ENCODE measurements at places on chromosomes 3 and 15.

- DNase-seq, result no peak
These were observed 41.3 kb upstream of the PIK3CB start for GRCh38 chr3:138875754-138876664.

DNA sequence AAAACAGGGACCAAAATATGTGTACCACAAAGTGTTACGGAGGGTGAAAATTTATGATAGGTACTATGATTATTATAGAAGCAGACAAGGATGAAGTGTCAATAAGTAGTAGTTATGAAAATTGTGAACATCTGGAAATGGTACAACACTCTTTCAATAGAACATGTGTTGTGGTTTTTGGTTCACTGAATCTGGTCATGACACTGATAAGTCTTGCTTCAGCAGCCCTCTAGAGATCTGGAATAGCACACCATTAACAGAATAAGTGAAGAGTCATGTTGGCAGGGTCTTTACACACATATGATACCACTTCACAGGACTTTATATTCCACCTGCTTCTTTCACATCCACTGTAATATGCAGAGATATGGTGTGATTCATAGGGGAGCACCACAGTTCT is 985.2 kb upstream of the SEMA6D start:
- DNase-seq, result no peak

DNA sequence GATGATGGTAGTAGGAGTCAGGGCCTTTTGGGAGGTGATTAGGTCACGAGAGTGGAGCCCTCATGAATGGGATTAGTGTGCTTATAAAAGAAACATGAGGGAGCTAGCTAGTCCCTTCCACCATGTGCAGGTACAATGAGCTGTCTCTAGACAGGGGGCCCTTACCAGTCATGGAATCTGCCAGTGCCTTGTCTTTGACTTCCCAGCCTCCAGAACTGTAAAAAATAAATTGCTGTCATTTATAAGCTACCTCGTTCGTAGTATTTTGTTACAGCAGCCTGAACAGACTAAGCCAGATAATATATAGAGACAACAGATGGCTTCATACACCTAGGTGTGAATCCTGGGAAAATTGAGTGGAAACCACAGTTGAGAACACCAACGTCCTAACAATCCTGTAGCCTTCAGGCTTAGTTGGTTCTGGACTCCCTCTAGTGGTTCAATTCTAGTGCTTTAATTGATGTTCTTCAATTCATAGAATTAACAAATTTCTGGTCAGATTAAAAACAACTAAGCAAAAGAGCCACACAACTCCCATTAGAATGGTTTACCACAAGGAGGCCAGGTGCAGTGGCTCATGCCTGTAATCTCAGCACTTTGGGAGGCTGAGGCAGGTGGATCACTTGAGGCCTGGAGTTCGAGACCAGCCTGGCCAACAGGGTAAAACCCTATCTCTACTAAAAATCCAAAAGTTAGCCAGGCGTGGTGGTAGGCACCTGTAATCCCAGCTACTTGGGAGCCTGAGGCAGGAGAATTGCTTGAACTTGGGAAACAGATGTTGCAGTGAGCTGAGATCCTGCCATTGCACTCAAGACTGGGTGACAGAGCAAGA is 21.3 kb upstream of the GATM start:
- peak; percentile 57 for DNase-seq

GRCh38 chr3:174336784-174337183 is 522.4 kb upstream of the NAALADL2 start:
- DNase-seq, result no peak

GRCh38 chr3:171429635-171430034 is 30.6 kb downstream of the TNIK start:
- no peak for DNase-seq

DNA sequence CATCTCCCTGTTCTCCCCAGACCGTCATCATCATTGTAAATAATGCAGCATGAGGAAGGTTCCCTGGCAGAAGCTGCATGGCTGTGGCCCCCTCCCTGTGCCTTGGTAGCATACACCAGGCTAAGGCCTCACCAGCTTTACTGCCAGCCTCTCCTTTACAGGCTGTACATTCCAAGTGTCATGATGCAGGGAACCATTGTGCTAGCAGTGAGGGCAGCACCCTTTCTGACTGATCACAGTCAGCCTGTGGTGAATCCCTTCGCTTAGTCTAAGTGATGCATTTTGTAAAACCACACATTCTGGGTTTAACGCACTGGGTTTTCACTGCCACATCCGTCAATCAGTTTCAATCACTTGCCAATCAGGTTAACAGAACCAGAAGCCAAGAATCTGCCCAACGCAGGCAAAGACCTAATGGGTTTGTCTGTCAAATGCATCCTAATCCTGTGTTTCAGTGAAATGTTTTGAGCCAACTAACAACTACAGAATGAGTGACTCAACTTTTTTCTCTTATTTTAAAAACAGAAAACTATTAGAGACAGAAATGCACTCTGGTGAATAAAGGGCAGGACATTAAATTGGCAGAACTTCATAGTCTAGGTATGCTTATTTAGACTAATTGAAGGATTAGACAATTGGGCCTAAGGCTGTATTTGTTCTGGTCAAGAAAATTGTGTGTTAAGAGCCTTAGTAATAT is 225.9 kb upstream of the DPH6 start:
- no peak for DNase-seq

DNA sequence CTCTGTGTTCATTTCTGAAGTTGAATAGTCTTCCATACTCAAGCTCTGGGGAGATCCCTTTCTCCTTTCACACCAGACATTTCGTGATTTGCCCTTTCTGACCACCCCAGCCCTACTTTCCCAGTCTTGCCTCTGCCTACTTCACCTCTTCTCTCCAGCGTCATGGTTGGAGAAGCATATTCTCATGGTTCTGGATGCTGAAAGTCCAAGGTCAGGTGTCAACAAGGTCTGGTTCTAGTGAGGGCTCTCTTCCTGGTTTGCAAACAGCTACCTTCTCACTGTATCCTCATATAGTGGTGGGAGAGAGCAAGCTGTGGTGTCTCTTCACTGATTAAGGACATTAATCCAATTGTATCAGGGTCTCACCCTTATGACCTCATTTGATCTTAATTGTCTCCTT is 169.4 kb downstream of the IGF1R start:
- DNase-seq, result no peak

DNA sequence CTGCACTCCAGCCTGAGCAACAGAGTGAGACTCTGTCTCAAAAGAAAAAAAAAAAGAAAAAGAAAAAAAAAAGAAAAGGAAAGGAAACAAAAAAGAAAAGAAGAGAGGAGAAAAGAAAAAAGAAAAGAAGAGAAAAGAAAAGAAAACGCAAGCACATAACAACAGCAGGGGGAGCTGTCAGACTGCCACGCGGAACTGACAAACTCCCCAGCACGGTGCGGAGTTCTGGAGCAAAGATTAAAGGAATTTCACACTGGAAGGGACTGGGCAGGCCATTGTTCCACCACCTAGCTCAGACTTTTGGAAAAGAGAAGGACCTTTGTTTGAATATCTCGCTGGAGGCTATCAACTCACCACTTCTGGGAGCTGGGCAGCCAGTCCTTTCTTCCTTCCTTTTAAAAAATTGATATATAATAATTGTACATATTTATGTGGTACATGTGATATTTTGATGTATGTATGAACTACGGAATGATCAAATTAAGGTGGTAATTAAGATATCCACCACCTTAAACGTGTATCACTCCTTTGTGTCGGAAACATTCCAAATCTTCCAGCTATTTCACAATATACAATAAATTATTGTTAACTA is 40.5 kb downstream of the DPPA2 start:
- peak; percentile 43 for DNase-seq

DNA sequence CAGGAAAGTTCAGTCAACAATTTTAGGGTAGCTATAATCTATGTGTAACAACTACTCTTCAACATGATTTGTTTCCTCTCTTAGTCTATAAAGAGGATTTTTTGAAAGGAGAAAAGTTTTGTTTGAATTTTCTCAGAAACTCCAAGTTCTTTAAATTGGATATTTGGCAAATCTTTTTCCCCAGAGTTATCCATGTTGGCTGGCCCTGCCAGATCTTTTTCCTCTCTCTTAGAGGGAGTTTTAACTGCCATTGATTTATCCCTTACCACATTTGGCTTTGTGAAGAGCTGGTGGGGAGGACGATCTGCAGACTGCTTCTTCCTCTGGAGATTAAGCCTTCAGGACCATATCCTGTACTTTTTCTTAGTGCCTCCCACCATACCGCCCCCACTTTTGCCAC is 64.9 kb upstream of the ROPN1 start:
- DNase-seq, result no peak

DNA sequence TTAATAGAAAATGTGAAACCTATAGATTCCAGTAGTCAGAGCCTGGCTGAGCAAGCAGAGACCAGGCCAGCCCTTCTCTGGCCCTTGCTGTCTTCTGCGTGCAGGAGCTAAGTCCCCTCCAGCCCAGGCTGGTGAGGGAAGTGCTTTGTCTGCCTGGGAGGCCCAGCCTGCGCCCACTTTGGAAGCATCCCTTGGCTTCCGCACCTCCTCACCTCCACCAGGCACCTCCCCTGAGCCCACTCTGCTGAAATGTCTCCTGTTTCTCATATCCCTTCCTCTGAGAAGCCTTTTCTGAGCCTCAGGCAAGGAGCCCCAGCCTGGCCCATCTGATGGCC is 45.3 kb downstream of the ALDH1L1 start:
- DNase-seq, result no peak

- no peak for DNase-seq
These were observed 50.4 kb downstream of the PDCD6IP start for GRCh38 chr3:33848624-33849347.

- no peak for DNase-seq
These were observed 35.5 kb downstream of the CLSTN2 start for GRCh38 chr3:139970526-139970925.

DNA sequence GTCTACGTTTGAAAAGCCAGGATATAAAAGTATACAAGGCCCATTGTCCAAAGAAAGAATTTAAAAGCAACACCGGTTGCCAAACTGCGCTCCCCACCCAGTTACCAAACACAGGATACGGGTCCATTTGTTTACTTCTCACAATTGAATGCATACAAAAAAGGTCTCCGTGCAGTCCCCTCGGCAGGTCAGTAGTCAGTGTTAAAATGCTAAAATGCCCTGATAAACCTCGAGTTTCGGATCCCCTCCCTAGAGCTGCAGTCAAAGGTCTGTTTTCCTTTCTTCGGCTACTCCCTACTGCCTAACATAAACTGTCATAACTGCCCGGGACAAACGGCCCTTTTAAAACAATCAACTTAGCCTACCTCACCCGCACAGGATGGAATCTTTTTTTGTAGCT is 534.6 kb downstream of the FOXP1 start:
- no peak for DNase-seq

- DNase-seq, result peak; percentile 52
These were observed 103.5 kb downstream of the SEMA6D start for GRCh38 chr15:47820747-47821319.

- DNase-seq, result peak; percentile 19
These were observed 94.1 kb downstream of the FAM43A start for GRCh38 chr3:194779729-194780224.

GRCh38 chr3:54628888-54629441 is 298.9 kb downstream of the LRTM1 start:
- DNase-seq, result no peak
